ENCODE measurements at places on chromosomes 7 and 10.

- DNase-seq, result no peak
Measured at GRCh38 chr7:36939816-36940215, 215.5 kb upstream of the AOAH start.

DNA sequence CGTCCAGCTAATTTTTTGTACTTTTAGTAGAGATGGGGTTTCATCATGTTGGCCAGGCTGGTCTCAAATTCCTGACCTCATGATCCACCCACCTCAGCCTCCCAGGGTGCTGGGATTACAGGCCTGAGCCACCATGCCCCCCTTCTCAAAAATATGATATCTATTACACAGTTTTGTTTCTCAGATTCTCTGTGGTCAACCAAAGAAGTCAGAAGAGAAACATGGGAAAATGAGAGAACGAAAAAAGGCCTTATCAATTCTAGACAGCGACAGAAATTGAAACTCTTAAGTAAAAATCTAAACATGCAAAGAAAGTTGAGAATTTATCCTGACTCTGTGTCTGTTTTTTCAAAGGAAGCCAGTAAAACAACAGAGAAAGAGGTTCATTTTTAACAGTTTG lies 283.8 kb upstream of the PLXDC2 start:
- DNase-seq, result no peak

DNA sequence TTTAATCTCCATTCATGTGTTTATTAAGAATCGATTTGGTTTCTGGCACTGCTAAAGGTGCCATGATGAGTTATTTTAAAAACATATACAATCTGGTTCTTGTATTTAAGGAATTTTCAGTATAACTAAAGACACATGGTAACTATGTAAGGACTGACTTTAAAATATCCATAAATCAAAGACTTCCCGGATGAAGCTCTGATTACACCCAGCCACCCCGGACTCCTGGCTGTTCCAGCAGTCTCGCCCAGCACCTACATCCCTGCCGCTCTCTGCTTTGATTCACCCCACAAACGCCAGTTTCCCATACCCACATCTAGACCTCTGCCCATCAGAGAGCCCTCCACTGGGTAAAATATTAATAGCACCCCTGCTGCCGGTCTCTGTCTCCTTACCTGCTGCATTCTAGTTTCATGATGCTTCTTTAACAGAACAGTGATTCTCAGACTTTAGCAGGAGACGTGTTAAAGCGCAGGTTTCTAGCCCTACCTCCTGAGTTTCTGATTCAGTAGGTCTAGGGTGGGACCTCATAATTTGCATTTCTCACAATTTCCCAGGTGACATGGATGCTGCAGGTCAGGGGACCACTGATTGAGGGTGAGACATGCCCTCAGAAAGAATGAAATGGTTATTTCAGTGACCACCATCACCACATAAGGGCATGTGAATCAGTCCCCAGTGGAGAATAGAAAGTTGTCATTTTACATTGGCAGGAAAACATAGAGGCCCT lies 185.7 kb downstream of the KIAA1217 start:
- DNase-seq, result no peak

- no peak for DNase-seq
Measured at GRCh38 chr7:129480674-129481363, 21.5 kb upstream of the SMKR1 start.

DNA sequence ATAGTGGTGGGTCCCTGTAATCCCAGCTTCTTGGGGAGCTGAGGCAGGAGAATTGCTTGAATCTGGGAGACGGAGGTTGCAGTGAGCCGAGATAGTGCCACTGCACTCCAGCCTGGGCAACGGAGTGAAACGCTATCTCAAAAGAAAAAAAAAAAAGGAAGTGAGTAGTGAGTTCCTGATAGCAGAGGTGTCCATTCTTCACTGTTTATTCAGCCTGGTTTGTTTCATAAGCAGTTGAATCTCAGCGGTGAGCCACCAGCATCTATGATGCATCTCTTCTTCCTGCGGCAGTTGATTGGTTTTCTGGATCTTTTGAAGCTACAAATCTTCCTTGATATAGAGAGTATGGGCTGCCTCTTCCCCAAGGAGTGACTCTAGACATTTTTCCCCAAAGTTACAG lies 316.1 kb upstream of the MTPN start:
- DNase-seq, result no peak

GRCh38 chr7:75866489-75867389 lies 12.1 kb upstream of the RHBDD2 start:
- no peak for DNase-seq

DNA sequence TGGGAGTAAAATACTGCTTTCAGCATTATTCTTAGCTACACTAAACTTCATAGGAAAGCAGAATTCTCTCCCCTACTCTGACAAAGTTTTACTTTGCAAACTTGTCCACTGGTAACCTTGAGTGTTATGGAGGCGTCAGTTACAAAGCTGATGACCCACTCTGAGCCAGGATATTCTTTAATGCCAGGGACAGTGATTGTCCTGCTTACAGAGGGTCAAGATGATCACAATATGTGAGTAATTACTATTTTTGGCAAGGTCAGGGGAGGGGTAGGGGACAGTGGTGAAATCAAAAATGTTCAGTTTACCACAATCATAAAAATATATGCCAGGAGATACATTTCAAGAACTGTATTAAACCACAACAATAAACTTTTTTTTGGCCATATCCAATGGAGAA lies 520.6 kb downstream of the SUGCT start:
- no peak for DNase-seq

DNA sequence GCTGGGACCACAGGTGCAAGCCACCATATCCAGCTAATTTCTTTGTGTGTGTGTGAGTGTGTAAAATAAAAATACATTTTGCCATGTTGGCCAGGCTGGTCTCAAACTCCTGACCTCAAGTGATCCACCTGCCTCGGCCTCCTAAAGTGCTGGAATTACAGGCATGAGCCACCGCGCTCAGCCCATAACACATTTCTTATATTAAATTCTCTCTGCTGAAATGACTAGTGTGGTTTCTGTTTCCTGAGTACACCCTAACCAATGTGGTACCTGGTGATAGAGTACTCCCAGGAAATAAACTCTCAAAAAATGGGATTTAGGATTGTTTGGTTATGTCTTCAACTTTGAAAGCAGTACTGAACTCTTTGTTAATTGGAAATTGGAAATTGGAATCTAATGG lies 19.4 kb upstream of the FHIP2A start:
- no peak for DNase-seq

GRCh38 chr7:32070051-32070405 lies 179 bp downstream of the PDE1C start:
- no peak for DNase-seq

- DNase-seq, result no peak
Measured at GRCh38 chr10:93837822-93838221, 56.0 kb upstream of the SLC35G1 start.

DNA sequence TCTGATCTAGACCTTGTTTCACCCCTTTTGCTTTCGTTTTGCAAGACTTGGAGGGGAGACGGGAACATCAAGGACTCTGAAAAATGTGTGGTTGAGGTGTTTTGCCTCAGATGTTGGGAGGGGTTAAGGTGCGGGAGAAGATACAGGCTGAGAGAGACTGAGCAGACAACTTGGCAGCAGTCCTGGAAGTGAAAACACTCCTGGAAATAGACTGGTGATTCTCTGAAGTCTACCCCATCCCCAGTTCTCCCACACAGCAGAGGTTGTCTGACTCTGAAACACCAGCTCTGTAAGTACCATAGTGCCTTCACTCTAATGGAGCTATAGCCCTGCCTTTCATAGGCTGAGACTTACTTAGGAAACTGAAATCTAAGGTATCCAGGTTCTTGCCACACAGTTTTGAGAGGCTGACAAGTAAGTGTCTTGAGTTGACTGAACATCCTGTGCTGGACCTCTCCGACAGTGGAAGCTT lies 152.5 kb downstream of the PPP1R9A start:
- DNase-seq, result no peak

- no peak for DNase-seq
Measured at GRCh38 chr10:79002336-79002735, 66.4 kb upstream of the ZMIZ1 start.

GRCh38 chr10:59907918-59908807 lies 1.8 kb upstream of the CCDC6 start:
- DNase-seq, result no peak

GRCh38 chr7:105270117-105270516 lies 118.6 kb downstream of the SRPK2 start:
- no peak for DNase-seq

GRCh38 chr7:7816084-7816483 lies 97.7 kb upstream of the RPA3 start:
- DNase-seq, result no peak

DNA sequence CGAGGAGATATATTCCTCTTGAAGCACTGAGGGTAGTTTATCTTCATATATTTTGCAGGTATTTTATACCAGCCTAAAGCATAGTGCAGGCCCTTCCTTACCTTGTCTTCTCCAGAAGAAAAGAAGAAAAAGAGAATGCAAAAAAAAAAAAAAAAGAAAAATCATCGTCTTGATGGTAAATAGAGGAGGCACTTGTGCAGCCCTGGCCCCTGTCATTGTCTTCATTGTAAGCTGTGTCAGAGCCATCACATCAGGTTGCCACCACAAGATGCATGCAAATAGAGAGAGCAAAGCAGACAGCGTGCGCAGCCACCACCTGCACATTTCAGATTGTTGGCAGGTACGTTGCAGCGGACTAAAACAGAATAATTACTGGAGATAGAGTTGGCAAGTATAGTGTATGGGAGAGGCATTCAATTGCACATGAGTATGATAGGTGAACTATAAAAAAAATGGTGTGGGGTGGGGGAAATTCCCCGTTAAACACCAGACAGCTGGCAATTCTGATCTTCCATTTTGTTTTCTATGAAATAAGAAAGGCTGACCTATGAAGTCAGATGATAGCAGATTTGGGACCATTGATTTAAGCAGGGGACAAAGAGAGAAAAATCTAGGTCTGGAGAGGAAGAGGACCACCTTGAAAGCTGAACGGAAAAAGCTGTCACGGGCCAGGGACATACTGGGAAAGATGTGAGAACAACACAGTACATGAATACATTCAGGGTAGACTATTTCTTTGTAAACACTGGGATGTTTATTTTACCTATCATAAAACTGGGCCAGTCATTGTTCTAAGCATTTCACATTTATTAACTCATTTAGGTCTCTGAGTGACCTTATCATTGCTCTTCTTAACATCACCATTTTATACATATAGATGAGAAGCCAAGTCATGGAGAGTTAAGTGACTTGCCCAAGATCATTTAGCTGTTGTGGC lies 306.3 kb upstream of the SP8 start:
- no peak for DNase-seq

DNA sequence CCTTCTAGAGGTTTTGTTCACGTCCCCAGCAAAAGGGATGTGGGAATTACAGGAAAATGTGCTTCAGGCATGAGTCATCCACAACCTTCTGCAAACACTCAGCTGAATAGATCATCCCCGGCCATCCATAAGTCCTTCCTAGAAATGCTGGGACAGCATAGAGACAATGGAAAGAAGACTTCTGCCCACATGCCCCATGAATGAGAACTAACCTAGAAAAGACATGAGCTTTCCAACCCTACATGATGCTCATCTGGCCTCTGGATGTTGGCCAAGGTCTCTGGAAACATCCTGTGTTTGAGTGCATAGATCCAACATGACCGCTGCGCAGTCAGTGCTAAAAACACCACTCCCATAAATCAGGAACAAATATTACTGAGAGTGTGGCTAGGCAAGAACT lies 277.5 kb downstream of the PLXNA4 start:
- no peak for DNase-seq

GRCh38 chr10:7559386-7559785 lies 107.4 kb downstream of the ITIH5 start:
- no peak for DNase-seq

DNA sequence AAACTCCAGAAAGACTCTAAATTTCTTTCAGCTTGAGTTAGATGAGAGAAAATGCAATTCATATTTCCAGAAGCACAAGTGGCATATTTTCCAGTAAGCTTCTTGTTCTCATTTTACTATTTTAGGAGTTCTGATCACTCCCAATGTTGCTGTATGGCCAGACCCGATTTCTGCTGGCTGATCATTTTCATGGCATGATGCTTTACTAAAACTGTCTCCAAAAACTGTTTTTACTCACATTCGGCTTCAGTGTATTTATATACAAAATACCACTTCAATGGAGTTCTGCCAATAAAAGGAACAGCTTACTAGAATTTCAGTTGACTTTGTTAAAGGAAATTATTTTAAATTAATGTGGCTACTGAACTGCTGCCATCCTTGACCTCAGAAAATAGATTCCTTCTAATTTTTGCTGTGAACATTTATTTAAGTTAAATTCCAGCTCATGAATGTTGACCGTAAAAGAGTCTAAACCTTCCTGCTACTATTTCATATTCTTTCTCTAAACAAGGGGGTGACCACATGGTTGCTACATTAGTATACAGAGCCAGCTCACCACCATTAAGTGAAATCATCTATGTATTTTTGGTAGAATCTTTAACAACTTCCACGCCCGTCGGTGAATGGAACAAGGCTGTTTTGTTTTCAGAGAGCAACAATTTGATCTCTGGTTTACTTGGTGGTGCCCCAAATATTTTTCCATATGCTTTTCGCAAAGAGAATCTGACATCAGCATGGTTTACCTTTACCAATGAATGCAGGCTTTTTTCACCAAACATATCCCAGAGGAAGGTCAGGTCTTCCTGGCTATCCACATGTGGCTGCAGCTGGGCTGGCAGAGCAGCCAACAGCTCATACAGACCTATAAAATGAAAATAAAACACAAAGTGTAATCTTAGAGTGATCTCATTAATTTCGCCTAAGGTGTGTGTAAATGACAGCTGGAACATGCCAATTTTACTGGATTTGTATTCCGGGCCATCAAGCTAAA lies 101.2 kb downstream of the MPP7 start:
- no peak for DNase-seq

DNA sequence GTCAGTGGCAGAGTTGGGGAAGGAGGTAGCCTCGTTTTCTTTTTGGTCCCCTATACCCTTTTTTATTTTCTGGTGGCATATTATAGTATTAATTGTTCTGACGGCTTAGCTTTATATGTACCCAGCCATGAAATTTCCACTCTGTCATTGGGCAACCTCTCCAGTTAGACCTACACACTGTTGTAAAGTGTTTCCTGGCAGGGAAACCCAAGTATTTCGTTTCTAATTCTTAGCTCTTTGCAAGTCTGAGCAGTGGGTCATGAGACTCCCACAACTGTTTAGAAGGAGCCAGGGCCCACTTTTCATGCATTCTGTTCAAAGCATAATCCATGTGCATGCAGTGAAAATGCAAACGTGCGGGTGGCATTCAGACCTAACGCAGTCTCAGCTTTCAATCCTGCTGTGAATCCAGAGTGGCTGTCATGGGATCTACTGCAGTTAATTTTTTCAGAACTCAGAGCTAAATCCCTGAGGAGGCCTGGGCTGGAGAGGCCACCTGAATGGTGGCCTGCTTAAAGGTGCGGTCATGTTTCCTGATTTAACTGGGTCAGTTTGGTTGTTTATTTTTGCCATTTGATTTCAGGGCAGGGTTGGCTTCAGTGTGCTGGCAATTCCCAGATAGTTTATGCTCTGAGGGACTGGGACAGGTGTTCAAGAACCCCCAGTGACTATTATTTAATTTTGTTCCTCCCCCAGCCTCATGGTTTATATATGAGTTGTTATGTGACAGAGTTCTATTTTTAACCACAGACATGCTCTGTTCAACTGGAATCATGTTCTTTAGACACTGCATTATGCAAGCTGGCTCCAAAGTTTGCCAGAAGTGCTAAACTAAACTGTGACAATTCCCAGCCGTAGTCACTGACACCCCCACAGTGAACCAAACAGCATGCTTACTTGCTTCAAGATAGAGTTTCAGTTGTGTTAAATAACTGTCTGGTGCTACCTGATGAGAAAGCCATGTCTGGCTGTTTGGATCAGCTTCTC lies 27.4 kb upstream of the SYPL1 start:
- no peak for DNase-seq

Measured in epithelial cell of prostate (primary cell).